ENCODE measurements at places on chromosomes 5 and 9. TPM values are rescaled to one million over a fixed set of nuclear protein-coding genes. Genes with fewer than 3 reads are reported as not detected.

GRCh38 chr5:151144275-151144674 lies 13.3 kb downstream of the ANXA6 start:
- DNase-seq = no peak

- no peak for DNase-seq
Measured at GRCh38 chr5:2577312-2578036, 174.0 kb downstream of the IRX2 start.

GRCh38 chr5:33232731-33233505 lies 207.8 kb upstream of the TARS1 start:
- no peak for DNase-seq

DNA sequence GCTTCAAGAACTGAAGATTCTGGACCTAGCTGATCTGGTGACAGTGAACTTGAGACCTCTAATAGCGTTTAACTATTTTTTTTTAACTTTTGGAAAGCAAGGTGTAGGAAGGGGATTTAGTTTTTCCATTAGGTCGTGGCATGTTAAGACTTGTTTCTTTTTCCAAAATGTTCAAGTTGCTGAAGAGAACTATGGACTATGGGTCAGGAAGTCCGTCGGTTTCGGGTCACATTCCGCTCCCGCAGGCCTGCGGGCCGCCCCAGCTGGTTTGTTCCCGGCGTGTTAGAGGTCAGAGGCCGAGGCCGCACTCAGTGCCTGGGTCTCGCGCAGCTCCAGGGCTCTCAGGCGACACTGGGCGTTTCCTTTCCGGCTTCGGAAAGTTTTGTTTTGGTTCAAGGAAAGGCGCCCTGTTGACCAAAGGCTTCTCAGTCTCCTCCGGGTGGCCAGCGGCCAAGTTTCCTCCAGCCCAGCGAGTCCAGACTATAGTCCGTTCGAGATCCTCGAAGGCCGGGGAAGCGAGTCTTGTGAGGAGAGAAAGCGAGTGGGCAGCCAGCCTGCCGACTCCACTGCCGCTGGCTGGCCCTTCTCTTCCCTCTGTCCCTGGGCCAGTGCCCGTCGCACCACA lies 586 bp upstream of the FCHO2 start:
- peak; percentile 88 for DNase-seq

- DNase-seq = peak; percentile 42
Measured at GRCh38 chr5:103918668-103919367, 356.2 kb upstream of the NUDT12 start.

- DNase-seq = no peak
Measured at GRCh38 chr5:140595538-140596300, 31.1 kb downstream of the SLC35A4 start.

DNA sequence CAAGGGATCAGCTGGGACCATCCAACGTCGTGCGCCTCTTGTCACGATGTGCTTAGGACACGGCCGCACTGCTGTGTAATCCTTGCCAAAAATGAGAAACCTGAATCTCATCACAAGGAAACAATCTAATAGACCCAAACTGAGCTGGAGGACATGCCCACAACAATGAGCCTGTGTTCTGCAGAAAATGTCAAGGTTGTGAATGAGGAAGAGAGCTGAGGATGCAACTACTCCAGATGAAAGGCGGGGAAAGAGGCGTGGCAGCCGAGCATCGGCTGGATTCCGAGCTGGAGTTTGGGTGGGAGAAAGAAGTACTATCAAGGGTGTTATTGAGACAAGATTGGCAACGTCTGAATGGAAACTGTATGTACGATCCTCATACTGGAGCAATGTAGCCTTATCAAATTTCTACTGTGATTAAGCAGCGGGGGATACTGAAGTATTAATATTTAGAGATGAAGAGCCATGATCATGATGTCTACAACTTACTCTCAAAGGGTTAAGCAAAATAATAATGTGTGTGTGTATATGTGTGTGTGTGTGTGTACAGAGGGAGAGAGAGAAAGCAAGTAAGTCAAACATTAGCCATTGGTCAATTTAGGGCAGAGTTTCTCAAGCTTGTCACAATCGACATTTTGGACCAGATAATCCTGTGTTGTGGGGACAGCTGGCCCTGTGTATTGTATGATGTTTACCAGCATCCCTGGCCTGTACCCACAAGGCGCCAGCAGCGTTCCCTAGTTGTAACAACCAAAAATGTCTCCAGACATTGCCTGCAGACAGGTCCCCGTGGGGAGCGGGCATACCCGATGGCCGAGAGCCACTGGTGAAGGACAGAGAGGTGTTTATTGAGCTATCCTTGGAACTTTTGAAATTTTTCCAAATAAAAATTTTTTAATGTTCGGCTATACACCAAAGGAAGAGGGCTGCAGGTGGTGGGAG lies 46.5 kb downstream of the DUSP1 start:
- DNase-seq = no peak

GRCh38 chr5:135643881-135644766 lies 65.3 kb upstream of the CXCL14 start:
- DNase-seq = no peak

- DNase-seq = no peak
Measured at GRCh38 chr5:120098426-120098825, 365.7 kb upstream of the PRR16 start.

Gene SRP19
- 65.4 TPM for total RNA-seq

Gene ATG12
- total RNA-seq = 43.0 TPM

Gene PDLIM4
- 9.0 TPM for total RNA-seq

Gene MARCHF11
- 18.6 TPM for total RNA-seq

Gene PCDHB2
- total RNA-seq = 28.4 TPM

Measured in endodermal cell (in vitro differentiated cells).